ENCODE measurements at places on chromosomes 16 and 17.

- DNase-seq = no peak
Observed at GRCh38 chr17:50311483-50311882, 34.4 kb upstream of the XYLT2 start.

DNA sequence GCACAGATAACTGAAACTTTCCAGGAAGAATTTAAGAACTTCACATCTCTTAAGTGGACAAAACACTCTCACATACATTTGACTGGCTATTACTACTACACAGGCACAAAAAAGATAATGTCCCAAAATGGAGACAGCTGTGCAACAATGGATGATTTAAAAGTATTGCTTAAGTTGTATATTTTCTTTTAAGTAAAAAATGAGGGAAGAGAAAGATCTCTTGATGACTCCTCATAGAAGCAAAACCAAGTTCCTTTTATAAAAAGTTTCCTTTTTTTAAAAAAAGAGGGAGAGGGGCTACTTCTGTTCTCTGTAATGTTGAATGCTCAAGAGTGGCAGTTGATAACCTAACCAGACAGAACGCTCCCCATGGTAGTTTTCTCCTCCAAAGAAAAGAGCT lies 195.5 kb downstream of the ZFHX3 start:
- DNase-seq = no peak

DNA sequence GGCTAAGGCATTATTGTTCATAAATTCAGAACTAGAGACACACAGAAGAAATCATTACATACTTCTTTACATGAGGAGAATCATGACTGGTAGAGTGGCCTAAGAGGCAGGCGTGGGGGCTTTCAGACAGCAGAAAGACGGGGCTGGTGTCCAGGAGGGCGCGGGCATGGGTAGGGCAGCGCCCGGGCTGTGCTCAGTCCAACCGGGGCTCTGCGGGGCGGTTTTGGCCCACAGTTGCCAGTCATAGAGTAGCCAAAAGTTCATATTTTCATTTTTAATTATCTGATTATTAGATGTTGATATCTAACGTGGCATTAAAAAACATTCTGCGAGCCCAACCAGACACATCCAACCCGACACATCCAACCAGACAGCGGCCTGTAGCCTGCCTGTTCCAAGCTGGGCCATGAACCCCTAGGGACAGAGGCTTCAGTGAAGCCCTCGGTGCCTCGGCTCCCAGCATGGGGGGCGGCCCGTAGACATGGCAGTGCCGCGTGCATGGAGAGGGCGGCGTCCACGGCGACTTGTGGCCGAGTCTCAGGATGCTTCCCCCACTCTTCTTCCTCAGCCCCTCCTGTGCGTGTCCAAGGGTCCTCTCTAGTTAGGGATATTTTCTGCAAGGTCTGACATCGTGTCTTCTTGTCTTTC lies 162.4 kb upstream of the CHMP6 start:
- no peak for DNase-seq

- DNase-seq = no peak
Observed at GRCh38 chr16:67884684-67885083, at the start of gene NRN1L. Gene NRN1L (plus strand): TSS chr16:67884885. CDS start chr16:67884904, 19 bp downstream.

GRCh38 chr17:82901856-82902255 lies 62.0 kb upstream of the ZNF750 start:
- no peak for DNase-seq

GRCh38 chr16:25707982-25708583 lies 16.3 kb downstream of the HS3ST4 start:
- DNase-seq = no peak

- DNase-seq = no peak
Observed at GRCh38 chr17:60577147-60577915, 22.7 kb upstream of the PPM1D start.

- DNase-seq = no peak
Observed at GRCh38 chr16:68093816-68094613, 8.8 kb downstream of the NFATC3 start.

GRCh38 chr17:66165537-66166123 lies 26.3 kb downstream of the CEP112 start:
- DNase-seq = peak; percentile 23

DNA sequence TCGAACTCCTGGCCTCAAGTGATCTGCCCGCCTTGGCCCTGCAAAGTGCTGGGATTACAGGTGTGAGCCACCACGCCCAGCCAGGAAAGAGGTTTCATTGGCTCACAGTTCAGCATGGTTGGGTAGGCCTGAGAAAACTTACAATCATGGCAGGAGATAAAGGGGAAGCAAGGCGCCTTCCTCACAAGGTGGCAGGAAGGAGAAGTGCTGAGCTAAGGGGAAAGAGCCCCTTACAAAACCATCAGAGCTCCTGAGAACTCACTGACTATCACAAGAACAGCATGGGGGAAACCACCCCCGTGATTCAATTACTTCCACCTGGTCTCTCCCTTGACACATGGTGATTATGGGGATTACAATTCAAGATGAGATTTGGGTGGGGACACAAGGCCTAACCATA lies 411.7 kb upstream of the ZFHX3 start:
- no peak for DNase-seq

DNA sequence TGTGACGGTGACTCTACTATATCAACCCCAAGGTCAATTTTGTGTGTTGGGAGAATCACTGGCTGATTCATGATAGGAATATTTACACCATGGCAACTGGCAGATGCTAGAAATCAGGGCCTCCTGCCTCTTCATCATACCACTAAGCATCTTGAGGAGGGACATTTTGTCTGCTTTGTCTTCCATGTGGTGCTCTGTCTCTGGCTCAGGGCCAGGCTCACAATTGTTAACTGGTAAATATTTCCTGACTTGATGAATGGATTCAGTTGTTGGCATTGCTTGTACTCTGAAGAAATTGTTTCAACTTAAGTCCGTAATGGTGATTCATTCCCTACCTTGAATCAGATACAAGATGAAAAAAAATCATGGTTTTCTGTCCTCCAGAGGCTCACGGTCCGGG lies 292.7 kb downstream of the HAPSTR1 start:
- DNase-seq = no peak

DNA sequence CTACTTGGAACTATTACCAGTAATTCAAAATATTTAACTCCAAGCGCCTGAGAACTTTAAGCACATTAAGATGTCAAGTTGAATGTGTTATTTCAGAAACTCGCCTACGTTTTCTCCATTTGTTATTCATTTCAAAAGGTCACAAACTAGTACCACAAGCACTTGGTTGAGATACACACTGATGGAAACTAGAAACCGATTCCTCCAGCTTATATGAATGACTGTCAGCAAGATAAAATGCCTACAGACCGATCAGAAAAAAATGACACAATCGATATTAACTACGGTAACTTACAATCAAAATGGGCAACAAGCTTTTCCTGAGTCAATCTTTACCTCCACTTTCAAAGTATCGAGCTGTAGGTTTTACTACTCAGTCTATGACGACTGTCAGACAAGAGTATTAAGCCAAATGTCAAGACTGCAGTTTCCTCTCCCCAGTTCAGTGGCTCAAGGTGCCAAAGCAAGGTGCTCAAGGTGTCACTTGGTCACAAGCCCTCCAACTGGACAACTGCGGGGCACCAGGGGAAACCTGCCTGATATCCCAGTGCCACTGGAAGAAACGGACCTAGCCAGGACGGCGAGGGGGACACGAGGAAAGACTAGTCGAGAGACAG lies 678 bp downstream of the SRP68 start:
- DNase-seq = no peak
